ENCODE measurements at places on chromosomes 11 and 22.
A peak's percentile ranks its signal among the peaks of the same experiment; 100 is the strongest.

DNA sequence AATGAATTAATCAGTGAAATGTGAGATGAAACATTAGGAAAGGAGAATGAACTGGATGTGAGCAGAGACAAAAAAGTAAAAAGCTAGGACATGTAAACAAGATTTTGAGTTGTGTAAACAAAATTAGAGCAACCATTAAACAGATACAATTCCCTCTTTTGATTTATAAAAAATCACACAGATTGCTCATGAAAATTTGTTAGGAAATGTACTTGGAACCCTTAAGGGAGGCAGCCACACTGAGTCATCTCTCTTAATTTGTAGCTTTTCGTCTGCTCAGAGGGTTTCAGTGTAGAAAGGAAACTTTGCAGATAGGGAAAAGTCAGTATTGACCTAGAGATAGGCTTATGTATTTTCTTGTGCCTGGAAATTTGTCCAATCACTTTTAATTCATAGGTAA lies 49.6 kb upstream of the ME3 start:
- no peak for DNase-seq

DNA sequence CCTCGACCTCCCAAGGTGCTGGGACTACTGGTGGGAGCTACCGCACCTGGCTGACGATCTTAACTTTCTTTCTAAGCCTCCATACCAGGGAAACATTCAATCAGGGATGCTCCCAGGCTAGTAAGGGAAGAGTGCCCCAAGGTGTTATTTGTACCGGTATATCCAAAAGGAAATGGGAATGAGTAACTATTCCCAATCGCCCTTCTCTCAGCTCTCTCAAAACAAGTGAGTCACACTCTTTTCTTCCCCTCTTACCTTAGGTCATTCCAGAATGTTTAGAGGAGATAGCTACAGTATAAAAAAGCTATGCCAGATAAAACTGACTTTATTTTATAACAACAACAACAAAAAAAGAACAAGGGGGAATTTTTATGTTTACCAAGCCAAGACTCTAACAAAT lies 13.7 kb downstream of the DCDC1 start:
- DNase-seq = no peak

GRCh38 chr11:9057888-9058287 lies 33.5 kb downstream of the SCUBE2 start:
- DNase-seq = no peak

GRCh38 chr11:79028225-79028624 lies 412.6 kb downstream of the TENM4 start:
- no peak for DNase-seq

DNA sequence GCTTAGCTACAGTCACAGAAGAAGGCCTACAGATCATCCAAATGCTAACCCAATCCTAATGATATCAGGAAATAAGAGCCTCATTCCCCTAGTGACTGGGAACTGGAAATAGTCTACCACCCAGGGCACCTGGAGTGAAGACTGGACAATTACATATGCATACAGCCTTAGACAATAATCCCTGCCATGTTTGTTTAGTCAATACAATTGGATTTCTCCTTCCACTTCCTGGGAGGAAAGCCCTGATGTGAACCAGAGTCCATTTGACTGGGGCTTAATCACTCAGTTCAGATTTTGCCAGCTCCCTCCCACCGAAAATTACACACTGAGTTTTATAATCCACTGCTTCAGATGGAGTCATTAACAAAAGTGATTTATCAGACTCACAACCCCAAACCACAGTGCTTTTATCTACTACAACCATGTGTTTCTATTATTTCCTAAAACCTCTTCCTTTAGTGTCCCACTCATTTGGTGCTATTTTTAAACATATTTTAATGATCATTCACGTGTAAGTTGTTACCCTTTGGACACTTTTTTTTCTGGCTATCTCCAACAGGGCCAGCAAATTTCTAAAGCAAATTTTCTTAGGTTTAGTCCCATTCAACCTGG lies 29.9 kb downstream of the CWF19L2 start:
- no peak for DNase-seq

DNA sequence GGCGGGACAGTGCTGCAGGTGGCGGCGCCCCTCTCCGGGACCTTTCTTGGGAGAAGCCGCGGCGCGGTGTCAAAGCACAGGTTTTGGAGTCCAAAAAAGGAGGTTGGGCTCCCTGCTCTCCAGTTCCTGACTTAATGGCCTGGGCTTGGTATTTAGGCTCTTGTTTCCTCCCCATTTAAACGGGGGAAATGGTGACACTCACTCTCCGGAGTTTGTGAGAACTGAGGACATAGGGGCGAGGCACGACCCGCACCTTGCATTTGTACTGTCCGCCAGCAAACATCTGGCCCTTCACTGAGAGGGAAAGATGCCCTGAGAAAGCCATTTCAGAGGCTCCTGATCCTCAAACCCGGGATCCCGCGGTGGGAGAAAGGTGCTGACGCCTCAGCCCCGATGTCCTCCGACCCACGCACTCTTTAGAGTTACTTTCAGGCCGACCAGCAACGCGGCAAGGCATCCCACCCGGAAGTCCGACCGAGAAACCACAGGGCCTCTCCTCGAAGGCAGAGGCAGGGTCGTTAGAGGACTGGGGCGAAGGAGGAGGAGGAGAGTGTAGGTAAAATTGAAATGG lies 2.9 kb upstream of the WDR74 start:
- DNase-seq = peak; percentile 31

DNA sequence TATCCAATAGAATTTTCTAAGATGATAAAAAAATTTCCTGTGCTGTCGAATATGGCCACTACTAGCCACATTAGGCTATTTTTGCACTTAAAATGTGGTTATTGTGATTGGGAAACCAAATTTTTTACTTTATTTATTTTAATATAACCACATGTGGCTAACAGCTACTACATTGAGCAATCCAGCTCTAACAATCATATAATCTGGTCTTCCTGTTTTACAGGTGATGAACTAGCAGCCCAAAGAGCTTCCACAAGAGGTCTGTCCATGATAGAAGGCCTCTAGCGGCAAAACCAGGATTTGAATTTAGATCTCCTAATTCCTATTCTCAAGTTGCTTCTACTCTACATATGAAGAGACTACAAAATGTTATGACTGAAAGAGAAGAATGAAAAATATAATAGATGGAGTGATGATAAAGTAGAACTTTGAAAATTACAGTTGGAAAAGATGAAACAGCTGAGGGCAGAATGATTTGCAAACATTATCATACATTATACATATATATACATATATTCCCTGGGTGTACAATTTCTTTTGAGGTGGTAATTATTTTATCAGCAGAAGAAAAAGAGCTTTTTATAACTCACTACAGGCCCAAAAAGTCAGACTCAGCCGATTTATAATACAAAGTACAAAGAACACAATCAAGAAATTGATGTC lies 363.5 kb upstream of the PITPNB start:
- DNase-seq = no peak
